ENCODE measurements at places on chromosomes 4 and X.

GRCh38 chr4:187396106-187396505 lies 599.5 kb upstream of the ZFP42 start:
- DNase-seq = no peak

DNA sequence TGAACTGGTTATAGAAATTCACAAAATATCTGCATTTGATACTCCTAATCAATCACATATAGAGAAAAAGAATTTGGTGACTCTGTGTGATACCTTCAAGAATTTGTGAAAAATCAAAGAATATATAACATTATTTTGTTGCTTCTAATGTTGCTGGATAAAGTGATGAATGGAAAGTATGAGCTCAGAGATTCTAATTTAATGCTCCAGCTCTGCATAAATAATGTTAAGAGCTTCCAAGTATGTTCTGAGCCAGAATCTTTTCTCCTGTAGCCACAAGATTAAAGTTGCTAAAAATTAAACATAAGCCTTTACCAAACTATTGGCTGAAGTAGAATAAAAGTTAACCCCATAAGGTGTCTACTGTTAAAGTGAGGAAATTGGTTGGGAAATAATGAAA lies 294.7 kb upstream of the CT83 start:
- DNase-seq = no peak

GRCh38 chr4:7630568-7631287 lies 196.0 kb upstream of the PSAPL1 start:
- peak; percentile 6 for DNase-seq

- DNase-seq = no peak
Observed at GRCh38 chr4:138938366-138938690, 77.3 kb upstream of the NOCT start.

- DNase-seq = peak; percentile 75
Observed at GRCh38 chr4:125735102-125735501, 420.3 kb downstream of the FAT4 start.

- DNase-seq = no peak
Observed at GRCh38 chr4:187921946-187922623, 73.5 kb upstream of the ZFP42 start.

GRCh38 chr4:94852616-94853015 lies 94.9 kb downstream of the BMPR1B start:
- no peak for DNase-seq

DNA sequence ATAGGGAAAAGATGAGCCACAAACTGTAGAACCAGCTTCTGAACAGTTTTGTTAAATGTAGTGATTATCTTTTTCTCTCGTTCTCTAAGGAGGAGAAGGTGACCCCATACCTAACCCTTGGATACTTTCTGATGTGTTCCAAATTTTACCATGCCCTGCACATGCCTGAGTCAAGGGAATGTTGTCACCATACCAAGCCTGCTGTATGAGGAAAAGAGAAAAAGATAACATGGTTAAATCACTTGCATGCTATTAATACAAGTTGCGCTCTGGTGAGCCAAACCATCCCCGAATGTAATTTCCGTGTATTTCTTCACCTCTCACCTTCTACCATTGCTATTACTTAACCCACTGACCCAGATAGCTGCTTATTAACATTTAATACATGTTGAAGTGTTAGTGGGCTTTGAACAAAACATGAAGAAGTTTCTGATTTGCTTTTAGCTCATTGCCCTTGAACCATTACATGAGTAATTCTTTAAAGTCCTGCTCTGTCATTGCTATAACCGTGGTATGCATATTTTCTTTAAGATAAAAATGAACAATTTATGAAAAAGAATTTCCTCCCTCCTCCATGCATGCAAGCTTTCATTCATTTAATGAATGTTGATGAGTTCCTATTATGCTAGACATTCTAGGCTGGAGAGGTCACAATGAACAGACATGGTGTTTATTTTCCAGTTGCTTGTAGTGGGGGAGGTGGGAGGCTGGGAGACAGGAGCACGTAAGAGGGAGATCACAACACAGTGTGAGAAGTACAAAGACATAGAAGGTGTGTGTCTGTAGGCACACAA lies 13.6 kb upstream of the KIT start:
- DNase-seq = peak; percentile 59

GRCh38 chr4:36206603-36207311 lies 37.6 kb downstream of the ARAP2 start:
- DNase-seq = no peak

DNA sequence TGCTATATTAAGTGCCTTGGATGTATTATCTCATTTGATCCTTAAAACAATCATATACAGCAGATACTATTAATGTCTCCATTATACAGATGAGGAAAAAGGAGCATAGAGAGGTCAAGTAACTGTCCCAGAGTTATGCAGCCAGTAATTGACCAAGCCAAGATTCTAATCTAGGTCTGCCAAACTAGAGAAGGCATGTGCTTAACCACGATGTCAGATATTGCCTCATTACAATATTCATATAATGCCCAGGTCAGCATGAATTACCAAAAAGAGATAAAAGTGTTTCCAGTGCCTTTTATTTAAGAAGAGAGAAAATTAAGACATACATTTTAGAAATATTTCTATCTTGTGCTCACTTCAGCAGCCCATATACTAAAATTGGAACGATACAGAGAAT lies 7.1 kb downstream of the ARHGEF6 start:
- no peak for DNase-seq

- DNase-seq = no peak
Observed at GRCh38 chr4:20026456-20026855, 225.2 kb upstream of the SLIT2 start.

GRCh38 chr4:84582302-84582987 lies 482 bp upstream of the CDS1 start:
- DNase-seq = peak; percentile 99

- DNase-seq = no peak
Observed at GRCh38 chr4:168716406-168717129, 219.7 kb downstream of the PALLD start.

DNA sequence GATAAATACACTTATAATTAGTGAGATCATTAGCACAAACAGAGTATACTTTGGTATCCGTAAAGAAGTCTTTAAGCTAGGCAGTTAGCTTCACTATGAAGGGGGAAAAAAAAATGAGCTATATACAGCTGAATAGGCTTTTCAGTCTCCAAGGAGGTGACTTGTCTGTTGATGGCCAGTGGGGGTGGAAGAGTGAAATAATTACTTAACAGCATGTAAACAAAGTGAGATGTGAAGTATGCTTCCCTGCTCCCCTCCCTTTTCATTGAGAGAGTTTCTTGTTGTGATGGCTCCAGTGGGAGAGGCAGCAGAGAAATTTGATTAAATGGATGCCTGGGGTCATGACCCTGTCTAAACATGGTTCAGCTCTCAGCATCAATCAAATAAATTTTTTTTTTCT lies 180.9 kb downstream of the DACH2 start:
- no peak for DNase-seq

- DNase-seq = no peak
Observed at GRCh38 chr4:78599931-78600375, 48.4 kb downstream of the ANXA3 start.

DNA sequence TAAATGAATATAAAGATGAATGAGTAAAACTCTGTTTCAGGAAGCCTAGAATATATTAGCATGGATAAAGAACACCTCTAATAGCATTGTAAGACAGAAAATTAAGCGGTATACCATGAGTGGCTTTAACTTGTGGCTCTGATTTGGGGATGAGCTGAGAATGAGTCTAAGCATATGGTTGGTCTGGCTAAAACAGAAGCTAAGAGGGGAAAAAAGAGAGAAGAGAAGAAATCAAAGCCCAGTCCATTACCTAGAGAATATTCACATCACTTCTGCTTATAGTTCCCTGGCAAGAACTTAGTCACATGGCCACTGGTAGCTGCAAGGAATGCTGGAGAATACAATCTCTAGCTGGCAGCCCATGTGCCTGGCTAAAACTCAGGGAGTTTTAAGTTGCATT lies 414.5 kb downstream of the PRDM5 start:
- DNase-seq = no peak

DNA sequence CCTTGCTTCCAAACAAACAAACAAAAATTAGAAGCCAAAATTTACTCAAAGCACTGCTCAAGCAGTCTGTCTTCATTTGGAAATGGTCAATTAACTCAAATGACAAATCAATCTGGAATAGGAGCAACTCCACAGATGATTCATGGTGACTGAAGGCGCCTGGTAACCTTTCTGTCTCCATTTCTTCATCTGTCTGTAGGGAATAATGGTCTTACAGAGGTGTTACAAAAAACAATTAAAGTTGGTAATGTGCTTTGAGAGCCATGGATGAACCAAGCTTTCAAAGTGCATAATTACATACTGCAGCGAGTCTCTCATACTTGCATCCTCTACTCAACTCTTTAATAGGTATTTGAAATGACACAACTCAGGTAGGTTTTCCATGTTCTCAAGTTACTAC lies 38.3 kb upstream of the STAG2 start:
- DNase-seq = no peak

GRCh38 chrX:13797512-13797911 lies 19.4 kb downstream of the GPM6B start:
- DNase-seq = no peak

DNA sequence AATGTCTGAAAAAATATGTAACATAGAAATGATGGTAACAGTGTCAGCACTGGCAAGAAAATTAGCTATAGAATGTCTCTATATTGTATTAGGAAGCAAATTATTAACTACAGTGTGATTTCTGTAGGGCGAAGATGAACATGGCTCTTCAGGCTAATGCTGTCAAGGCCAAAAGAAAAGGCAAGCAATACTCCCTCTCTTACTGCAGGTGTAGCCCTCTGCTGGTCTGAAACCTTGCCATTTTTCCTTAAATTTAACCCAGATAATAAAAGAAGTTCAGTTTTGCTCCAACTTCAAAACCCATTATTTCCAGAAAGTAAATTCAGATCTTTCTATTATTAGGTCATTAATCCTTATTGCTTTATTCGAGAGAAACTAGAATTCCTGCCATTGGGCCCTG lies 215.9 kb downstream of the LRBA start:
- no peak for DNase-seq

GRCh38 chr4:60522265-60522664 lies 677.9 kb upstream of the ADGRL3 start:
- DNase-seq = no peak

DNA sequence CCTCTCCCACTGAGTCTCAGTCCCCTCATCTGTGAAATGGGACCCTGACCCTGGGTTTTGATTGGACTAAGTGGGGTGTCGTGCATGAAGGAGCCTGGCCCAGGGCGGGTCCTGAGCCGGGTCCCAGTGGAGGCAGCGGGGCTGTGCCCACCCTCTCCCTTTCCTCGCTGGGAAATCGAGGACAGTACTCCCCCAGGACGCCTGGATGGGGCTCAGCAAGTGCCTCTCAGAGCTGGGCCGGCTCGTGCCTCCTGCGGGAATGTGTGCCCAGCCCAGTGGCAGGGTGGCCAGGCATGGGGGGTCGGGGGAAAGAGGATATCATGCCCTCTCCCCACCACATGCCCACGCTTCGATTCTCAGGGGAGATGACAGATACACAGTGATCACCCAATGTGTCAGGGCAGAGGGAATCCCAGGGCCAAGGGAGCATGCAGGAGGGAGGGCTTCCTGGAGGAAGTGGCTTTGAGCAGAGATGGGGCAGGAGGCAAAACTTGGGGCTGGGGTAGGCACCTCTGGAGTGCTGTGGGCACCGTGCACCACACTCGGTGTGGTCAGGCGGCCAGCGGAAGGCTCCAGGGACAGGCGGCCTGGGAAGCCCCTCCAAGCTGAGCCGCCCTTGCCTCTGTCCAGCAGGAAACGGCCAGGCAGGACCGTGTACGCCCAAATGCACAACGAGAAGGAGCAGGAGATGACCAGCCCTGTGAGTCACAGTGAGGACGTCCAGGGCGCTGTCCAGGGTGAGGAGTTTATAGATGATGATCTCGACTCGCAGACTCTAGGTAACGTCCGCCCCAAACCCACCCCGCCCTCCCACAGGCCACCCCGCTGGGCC lies 203.0 kb downstream of the AFAP1 start:
- DNase-seq = no peak

DNA sequence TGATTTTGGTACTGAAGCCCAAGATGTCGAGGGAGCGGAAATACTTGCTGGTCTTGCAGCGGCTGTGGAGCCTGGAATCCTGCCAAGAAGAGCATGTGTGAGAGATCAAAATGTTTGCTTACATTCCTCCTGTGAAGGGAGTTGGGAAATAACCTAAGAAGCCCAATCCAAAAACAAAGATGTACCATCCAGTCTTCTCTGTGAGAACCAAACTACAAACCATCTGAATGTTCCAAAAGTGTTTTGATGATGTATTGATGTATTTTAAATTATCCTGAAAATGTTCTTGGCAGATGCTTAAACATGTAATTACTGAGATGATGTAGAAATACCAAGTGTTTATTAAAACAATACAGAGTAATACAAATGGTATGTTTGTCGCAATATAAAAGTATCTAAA lies 10.1 kb upstream of the ADH1A start:
- DNase-seq = peak; percentile 10

DNA sequence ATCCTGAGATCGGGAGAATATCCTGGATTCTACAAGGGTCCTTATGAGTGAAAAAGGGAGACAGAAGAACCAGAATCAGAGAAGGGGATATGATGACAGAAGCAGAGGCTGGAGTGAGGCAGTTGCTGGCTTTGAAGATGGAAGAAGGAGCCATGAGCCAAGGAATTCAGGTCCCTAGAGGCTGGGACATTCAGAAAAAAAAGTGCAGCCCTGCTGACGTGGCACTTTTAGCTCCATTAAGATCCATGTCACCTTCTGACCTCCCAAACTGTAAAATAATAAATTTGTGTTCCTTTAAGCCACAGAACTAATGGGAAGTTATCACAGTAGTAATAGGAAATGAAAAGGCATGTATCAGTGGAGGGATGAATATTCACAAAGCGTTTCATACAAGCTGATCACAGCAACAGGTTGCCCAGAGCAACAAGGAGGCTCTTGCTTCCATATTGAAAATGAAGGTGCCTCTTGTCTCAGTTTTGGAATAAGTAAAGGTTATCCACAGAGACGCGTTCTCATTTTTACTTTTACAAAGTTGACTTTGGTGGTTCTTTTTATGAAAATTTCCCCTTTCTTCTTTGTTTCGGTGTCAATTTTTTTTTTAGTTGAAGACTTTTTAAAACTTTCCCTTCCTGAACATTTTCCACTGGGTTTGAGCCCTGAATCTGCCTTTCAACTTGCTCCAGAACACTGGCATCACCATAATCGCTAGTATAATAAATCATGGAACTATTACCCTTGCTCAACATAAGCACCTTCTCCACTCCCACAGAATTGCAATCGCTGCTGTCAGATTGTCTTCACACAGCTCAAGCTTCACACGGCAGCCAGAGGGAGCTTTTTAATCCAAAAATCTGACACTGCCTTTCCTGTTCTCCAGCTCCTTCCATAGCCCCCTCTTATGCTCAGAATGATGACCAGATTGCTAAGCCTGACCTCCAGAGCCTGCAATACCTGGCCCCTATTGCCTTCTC lies 127.6 kb upstream of the RBPJ start:
- no peak for DNase-seq

- DNase-seq = no peak
Observed at GRCh38 chr4:43485196-43485595, 592.7 kb downstream of the GRXCR1 start.

GRCh38 chrX:149370097-149370496 lies 135.0 kb downstream of the IDS start:
- no peak for DNase-seq

- DNase-seq = no peak
Observed at GRCh38 chr4:8473198-8473919, 32.8 kb downstream of the TRMT44 start.

- DNase-seq = no peak
Observed at GRCh38 chr4:33262824-33263223, 2542.7 kb downstream of the PCDH7 start.

GRCh38 chr4:56619816-56620215 lies 61.3 kb downstream of the HOPX start:
- DNase-seq = no peak

All from trophoblast cell (in vitro differentiated cells and primary cell).